Mesenteric fat pad (tissue), 1 donor: ENCODE measurements at places on chromosomes 1 and 21. TPM values are rescaled to one million over a fixed set of nuclear protein-coding genes. Genes with fewer than 3 reads are reported as not detected.

The CR2 gene
- not detected for total RNA-seq

The AGT gene
- total RNA-seq = 3.7 TPM

The SLAMF7 gene
- total RNA-seq = 0.64 TPM

The LCK gene
- 1.8 TPM for total RNA-seq

The BCAS2 gene
- 32.8 TPM for total RNA-seq

The AIRE gene
- not detected for total RNA-seq

The GPR37L1 gene
- total RNA-seq = not detected

The PLA2G4A gene
- total RNA-seq = 14.1 TPM

The RPTN gene
- total RNA-seq = not detected

The CD52 gene
- total RNA-seq = 27.1 TPM

The WNT3A gene
- not detected for total RNA-seq

The NCSTN gene
- total RNA-seq = 102 TPM

The LRRC38 gene
- not detected for total RNA-seq
